Stimulated activated CD8-positive, alpha-beta memory T cell treated with anti-CD3 and anti-CD28 coated beads, Interleukin-15, amount 100 ng/mL, for 48 hours (primary cell): ENCODE measurements at places on chromosomes 5 and 9.

GRCh38 chr5:39742916-39743315 is 318.1 kb upstream of the DAB2 start:
- DNase-seq: no peak

DNA sequence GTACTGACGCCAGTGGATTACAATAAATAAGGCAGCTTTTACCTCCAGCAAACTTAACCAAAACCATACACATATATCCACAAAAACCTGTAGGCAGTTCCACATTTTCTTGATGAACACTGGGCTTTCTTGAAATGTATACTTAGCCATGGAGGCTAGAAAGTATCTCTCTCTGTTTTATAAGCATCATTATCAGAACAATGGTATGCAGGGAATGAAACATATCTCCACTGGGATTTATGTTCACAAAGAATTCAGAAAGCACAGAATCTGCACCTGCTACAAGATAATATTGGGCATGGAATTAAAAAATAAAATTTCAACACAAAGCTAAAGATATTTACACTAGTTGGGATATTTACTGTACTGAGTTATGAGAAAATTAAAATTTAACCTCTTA is 126.1 kb upstream of the RASA1 start:
- no peak for DNase-seq

DNA sequence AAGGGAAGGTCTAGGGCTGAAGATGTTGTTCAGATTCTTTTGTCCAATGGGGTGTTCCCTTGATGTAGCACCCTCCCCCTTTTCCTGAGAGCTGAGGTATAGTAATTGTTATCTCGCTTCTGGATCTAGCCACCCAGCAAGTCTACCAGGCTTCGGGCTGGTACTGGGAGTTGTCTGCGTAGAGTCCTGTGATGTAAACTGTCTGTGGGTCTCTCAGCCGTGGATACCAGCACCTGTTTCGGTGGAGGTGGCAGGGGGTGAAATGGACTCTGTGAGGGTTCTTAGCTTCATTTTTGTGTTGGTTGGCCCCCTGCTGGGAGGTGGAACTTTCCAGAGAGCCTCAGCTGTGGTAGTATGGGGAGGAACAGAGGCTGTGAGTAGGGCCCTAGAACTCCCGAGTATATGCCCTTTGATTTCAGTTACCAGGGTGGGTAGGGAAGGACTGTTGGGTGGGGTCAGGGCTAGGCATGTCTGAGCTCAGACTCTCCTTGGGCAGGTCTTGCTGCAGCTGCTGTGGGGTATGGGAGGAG is 25.2 kb upstream of the RIOK2 start:
- DNase-seq: no peak

GRCh38 chr5:166936351-166936750 is 1355.1 kb upstream of the WWC1 start:
- no peak for DNase-seq

GRCh38 chr5:119323601-119324000 is 32.2 kb upstream of the TNFAIP8 start:
- DNase-seq: no peak

DNA sequence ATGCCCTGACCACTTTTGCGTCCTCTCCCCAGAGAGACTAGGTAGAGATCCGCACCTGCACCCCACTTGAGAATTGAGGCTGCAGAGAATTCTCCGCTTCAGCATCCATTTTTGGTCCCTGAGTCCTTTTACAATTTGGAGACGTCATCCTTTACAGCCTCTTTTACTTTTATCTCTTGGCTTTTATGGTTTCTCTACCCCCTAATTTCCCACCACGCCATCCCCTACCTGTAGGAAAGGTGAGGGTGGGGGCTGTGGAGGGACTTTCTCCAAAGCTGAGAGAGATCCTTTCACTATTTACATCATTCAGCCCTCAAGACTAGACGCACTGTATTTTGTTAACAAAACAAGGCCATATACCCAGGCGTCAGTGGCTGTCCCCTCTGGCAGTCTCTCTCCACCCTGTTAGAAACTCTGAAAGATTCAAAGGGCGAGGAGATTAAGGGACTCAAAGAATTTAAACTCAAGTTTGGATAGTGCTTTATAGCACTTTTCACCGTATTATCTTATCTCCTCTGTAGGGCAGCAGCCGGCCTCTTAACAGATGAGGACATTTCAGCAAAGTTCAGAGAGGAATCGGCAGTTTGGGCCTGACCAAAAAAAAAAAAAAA is 1.7 kb downstream of the MSX2 start:
- DNase-seq: no peak

- DNase-seq: no peak
Observed at GRCh38 chr5:168447808-168448207, 38.5 kb upstream of the RARS1 start.

DNA sequence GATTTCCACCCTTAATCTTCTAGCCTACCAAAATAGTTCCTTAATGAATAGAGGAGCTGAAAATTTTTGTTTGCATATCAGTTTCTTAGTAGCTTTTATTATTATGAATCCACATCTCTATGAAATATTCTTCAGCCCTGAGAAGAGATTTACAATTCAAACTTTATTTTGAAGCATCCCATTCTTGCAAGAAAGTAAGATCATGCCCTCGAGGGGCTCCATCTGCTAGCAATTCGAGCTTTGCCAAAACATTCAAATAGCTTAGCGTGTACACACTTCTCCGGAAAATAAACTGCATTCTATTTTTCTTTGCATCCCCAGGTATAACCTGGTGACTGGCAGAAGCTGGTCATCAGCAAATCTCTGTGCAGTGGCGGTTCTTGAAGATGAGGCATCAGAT is 370.7 kb downstream of the MTRR start:
- DNase-seq: no peak

- DNase-seq: no peak
Observed at GRCh38 chr5:99640646-99641045, 711.8 kb upstream of the CHD1 start.

GRCh38 chr5:143316844-143317631 is 86.4 kb downstream of the NR3C1 start:
- no peak for DNase-seq

GRCh38 chr9:26723486-26723885 is 169.1 kb downstream of the CAAP1 start:
- peak; percentile 4 for DNase-seq

- no peak for DNase-seq
Observed at GRCh38 chr9:19759066-19759465, 29.8 kb downstream of the SLC24A2 start.

- no peak for DNase-seq
Observed at GRCh38 chr5:66113160-66113559, 30.9 kb upstream of the SREK1 start.

GRCh38 chr9:75636427-75637045 is 253.9 kb upstream of the PCSK5 start:
- DNase-seq: no peak

GRCh38 chr5:133831491-133832224 is 136.8 kb downstream of the C5orf15 start:
- DNase-seq: no peak

DNA sequence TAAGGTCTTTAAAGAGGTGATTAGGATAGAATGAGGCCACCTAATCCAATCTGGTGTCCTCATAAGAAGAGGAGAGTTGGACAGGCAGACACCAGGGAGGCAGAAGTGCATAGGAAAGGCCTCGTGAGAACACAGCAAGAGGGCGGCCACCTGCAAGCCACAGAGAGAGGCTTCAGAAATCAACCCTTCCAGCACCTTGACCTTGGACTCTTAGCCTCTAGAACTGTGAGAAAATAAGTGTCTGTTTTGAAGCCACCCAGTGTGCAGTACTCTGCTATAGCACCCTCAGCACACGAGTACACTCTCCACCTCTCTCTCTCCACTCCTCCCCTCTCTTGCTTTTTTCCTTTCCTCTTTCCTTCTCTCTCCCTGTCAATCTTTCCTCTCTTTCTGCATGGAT is 26.8 kb downstream of the NIPAL4 start:
- DNase-seq: no peak

GRCh38 chr9:136762221-136762691 is 2.1 kb downstream of the LCN15 start:
- DNase-seq: no peak

- DNase-seq: no peak
Observed at GRCh38 chr5:141094481-141095262, at the start of gene PCDHB2. TSS of gene PCDHB2 (plus strand) at chr5:141094615. CDS start at chr5:141094791, 176 bp downstream.

- no peak for DNase-seq
Observed at GRCh38 chr9:27602142-27602861, 29.0 kb upstream of the C9orf72 start.

GRCh38 chr5:78586251-78586650 is 62.3 kb downstream of the LHFPL2 start:
- DNase-seq: peak; percentile 3

- no peak for DNase-seq
Observed at GRCh38 chr5:141672841-141673813, 8.9 kb downstream of the ARAP3 start.

GRCh38 chr9:134800791-134801339 is 79.7 kb upstream of the FCN2 start:
- no peak for DNase-seq

- no peak for DNase-seq
Observed at GRCh38 chr5:137310051-137310730, 188.9 kb downstream of the SPOCK1 start.

- DNase-seq: no peak
Observed at GRCh38 chr5:4113426-4113825, 517.8 kb downstream of the IRX1 start.

DNA sequence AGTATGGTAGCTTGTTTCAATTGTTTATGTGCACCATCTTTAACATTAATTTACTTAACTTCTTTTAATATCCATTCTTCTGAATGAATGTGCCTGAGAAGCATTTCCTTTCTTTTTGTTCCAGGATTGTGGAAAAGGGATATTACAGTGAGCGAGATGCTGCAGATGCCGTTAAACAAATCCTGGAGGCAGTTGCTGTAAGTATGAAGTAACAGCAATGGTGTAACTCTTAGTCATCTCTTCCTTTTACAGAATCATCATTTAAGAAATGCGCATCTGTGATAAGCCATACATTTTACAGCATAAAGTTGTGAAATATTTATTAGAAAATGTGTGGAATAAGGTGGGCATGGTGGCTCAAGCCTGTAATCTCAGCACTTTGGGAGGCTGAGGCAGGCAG is 117.7 kb downstream of the STARD4 start:
- no peak for DNase-seq

DNA sequence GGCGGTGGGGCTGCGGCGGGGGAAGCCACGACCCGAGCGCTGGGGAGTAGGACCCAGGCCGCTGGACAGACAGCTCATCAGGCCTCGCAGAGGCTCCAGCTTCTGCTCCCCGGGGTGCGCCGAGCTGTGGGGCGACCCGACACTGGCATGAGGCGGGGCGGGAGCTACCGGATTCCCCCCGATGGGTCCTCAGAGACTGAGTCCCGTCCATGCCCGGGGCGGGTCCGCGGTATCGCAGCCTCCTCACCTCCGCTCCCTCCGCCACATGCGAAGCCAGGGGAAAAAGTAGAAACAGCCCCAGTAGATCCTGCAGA is 2.6 kb upstream of the CCL27 start:
- DNase-seq: no peak

- no peak for DNase-seq
Observed at GRCh38 chr9:13035822-13036221, 243.7 kb downstream of the MPDZ start.

- DNase-seq: no peak
Observed at GRCh38 chr9:133686642-133687575, 50.7 kb downstream of the DBH start.

DNA sequence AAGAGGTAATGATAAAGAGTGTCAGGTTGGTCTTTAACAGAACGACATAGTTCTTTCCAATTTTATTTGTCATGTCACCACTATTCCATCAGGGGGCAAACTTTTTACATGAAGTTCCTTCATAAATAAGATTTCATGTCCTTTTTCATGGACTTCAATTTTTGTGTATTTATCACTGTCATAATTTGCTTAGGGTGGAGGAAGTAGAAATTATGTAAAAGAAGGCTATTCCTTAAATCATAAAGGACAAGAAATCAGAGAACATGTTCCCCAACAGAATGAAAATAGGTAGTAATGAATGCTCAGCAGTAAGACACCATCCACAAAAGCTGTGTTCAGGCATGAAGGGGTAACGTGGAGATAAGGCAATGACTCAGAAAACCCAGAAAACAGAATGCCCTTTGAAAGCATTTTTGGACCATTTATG is 72.7 kb downstream of the ZFAND5 start:
- DNase-seq: no peak

GRCh38 chr5:1640421-1640881 is 116.7 kb upstream of the LPCAT1 start:
- no peak for DNase-seq

DNA sequence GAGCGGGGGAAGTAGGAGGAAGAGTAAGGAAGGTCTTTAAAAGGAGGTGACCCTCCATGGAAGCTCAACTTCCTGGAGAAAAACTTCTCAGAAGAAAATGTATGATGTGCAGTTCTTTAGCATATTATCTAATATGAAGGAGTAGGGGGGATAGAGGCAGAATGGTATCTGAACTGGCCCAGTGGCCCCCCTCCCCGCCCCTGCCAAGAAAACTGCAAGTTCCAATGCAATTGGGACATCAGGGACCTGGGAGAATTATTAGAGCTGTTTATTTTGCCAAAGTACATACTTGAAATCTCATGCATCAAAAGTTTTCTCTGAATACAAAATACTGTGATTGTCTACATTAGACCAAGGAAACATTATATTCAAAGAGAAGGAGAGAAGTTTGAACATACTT is 40.6 kb upstream of the GAS1 start:
- DNase-seq: no peak

- no peak for DNase-seq
Observed at GRCh38 chr9:93596399-93596798, 20.0 kb downstream of the PHF2 start.

GRCh38 chr9:20944507-20944906 is 86.9 kb downstream of the HACD4 start:
- DNase-seq: no peak

DNA sequence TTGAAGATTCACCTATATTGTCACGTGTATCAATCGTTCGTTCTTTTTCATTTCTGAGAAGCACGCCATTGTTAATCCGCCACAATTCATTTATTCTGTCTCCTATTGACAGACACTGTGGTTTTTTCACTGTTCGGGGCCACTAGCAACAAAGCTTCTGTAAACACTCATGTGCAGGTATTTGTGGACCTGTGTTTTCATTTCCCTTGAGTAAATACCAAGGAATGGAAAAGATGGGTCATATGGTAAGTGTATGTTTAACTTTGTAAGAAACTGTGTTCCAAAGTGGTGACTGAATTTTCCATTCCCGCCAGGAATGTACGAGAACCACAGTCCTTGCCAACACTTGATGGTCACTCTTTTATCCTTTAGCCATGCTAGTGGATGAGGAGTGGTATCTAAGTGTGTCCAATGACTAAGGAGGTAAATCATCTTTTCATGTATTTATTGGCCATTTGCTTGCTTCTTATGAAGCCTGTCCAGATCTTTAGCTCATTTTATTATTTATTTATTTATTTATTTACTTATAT is 10.7 kb downstream of the ABO start:
- no peak for DNase-seq
